ENCODE measurements at places on chromosomes 3 and 15.

DNA sequence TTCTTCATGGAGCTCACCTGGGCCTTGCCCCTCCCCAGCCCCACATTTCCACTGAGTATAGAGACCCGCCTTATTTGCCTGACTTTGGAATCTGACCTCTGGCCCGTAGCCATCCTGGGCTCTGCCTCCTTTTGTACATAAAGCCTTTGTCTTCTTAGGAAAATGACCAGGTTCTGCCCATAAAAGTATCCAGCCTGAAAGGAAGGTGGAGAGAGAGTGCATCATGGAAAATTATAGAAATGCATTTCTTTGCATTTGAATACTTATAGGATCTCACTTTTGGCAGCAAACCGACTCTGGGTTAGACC is 3.6 kb upstream of the SH2D7 start:
- DNase-seq, result no peak

DNA sequence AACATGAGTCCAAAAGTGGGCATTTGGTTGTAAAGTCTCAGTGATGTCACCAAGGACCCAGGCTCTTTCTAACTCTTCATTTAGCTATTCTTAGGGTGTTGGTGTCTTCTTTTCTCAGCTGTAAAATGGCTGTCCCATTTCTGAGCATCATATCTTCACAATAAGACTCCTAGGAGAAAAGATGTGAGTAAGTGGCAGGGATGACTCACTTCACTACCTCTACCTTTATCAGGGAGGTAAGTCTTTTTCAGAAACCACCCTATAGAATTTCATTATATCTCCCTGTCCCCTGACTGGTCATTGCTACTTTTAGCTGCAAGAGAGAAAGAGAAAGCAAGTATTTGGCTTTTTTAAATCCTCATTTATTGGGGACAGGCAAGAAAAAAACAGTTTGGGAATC is 300.2 kb upstream of the RBMS3 start:
- no peak for DNase-seq

DNA sequence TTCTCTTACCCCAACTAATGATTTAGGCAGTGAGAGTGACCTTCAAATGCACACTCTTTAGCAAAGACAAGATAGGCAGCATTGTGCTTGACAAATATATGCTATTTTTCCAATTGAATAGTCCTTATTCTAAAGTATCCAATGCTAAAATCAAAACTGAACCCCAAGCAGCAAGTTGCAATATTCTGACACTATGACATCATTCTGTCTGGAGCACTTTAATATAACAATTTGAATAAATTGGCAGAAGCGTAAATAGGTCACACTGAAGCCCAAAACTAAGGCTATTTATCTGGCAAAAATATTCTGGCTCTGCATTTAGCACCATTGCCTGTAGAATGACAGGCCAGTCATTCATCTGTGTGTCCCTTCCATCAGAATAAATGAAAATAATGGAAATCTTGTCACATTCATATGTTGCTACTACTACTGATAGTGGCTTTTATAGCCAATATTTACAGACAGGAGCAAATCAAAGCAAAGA is 2.9 kb downstream of the CBLB start:
- no peak for DNase-seq

GRCh38 chr3:37907906-37908305 is 46.2 kb downstream of the CTDSPL start:
- DNase-seq, result no peak

GRCh38 chr3:122754929-122755328 is 38.7 kb downstream of the HSPBAP1 start:
- DNase-seq, result peak; percentile 5

DNA sequence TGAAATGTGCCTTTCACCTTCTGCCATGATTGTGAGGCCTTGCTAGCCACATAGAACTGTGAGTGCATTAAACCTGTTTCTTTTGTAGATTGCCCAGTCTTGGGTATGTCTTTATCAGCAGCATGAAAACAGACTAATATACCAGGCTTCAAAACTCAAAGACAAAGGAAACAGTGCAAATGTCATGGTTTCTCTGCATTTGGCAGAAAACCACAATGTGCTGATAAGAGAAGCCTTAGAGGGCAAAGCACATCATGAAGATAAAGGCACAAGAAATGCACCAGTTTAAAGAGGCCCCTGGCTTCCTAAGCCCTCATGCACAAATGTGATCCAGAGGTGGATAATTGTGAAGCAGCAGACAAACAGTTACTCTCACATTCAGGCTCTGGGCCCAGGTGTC is 259.2 kb downstream of the CPNE4 start:
- DNase-seq, result no peak

- DNase-seq, result no peak
Measured at GRCh38 chr3:50445919-50446318, 57.5 kb downstream of the CACNA2D2 start.

DNA sequence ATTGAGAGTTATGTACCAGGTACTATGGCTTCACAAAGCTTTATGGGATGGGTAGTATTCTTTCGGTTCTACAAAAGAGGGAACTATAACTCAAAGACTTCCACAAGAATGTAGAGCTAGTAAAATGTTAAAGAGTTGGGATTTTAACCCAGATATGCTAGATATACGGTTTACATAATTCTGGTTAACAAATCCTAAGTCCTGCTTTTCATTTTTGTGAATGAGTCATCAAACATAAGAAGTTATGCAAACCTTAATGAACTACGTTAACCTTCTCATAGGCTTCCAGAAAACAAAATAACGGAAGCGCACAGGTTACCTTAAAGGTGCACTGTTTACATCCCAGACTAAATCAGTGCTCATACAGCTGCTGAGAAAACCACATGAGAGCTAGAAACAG is 1049.3 kb downstream of the MCTP2 start:
- no peak for DNase-seq

- no peak for DNase-seq
Measured at GRCh38 chr15:82963471-82964341, 11.2 kb upstream of the HOMER2 start.

DNA sequence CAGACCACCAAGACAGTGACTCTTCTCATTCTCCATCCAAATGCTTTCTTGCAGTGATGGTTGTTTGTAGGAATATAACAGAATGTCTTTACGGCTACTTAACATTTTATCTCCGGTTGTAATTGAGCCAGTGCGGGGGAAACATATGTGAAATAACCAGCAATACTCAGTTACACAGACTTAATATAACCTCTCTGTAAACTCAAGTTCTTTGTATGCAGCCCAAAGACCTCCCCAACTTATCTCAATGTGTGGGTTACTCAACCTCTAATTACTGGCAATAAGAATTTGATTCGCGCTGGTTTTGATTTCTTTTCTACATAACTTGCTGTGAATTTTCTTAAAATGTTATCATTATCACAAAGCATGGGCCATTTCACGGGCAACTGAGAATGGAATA is 250.6 kb downstream of the TAFA4 start:
- no peak for DNase-seq

- DNase-seq, result no peak
Measured at GRCh38 chr15:96088650-96089049, 241.8 kb upstream of the NR2F2 start.

DNA sequence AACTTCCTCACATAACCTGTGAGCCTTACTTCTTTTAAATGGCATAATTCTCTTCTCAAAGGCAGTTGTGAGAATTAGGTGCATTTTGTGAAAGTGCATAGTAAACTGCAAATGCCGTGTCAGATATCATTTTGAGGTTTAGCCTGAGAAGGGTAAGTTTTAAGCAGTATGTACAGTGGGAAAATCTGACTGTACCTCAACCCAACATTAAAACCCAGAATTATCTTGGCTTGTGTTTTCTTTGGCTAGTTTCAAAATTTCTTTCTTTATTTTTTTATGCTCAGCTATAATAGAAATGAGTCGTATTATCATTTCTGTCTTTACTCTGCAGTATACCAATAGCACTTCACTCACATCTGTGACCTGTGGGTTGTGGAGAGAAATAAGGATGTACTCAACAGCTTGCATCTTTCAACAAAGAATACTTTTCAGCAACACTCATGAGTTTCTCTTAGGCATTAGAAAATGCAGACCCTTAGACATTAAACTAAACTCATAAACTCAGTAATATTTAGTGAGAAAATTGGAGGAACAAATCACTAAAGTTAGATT is 65.7 kb downstream of the RASA2 start:
- no peak for DNase-seq

GRCh38 chr3:43640681-43641080 is 18.9 kb upstream of the ANO10 start:
- DNase-seq, result no peak

DNA sequence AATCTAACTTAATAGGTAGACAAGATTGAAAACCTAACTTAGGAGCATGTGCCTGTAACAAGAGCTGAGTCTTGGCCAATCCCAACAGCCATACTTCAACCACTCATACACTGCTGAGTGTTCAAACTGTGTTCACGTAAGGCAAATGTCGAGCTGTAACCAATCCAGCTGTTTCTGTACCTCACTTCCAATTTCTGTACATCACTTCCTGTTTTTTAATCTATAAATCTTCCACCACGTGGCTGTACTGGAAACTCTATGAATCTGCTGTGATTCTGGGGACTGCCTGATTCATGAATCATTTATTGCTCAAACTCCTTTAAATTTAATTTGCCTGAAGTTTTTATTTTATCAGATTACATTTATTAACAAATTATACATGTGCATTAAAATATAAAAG is 44.6 kb upstream of the NEDD4 start:
- no peak for DNase-seq

GRCh38 chr3:38574411-38575278 is 74.8 kb downstream of the SCN5A start:
- DNase-seq, result no peak

- DNase-seq, result no peak
Measured at GRCh38 chr3:143184099-143184498, 64.5 kb downstream of the CHST2 start.

GRCh38 chr3:52084216-52084945 is 28.0 kb upstream of the DUSP7 start:
- DNase-seq, result no peak

GRCh38 chr3:278300-279064 is 81.9 kb downstream of the CHL1 start:
- DNase-seq, result peak; percentile 12

DNA sequence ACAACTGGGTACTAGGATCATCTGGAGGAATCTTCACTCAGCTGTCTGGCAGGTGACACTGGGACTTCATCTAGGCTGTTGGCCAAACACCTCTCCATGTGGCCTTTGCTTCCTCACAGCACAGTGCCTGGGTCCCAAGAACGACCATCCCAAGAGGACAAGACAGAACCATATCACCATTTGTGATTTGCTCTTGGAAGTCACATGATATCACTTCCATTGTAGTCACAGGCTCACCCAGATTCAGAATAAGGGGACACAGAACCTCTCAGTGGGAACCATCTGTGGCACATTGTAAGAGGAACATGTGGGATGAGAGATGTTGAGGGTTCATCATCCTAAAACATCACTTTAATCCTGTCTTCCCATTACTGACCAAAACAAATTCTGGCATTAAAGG is 1.9 kb upstream of the PSMA4 start:
- DNase-seq, result no peak

- DNase-seq, result peak; percentile 12
Measured at GRCh38 chr3:113531826-113532697, at the start of gene SIDT1. Gene SIDT1, plus strand, starts transcription at chr3:113532555. Its CDS starts 467 bp downstream, at chr3:113533022.

- no peak for DNase-seq
Measured at GRCh38 chr3:196988241-196989029, 19.8 kb upstream of the PIGZ start.

GRCh38 chr3:196624067-196624790 is 15.3 kb upstream of the NRROS start:
- no peak for DNase-seq

GRCh38 chr3:7190095-7190494 is 329.2 kb downstream of the GRM7 start:
- DNase-seq, result no peak

DNA sequence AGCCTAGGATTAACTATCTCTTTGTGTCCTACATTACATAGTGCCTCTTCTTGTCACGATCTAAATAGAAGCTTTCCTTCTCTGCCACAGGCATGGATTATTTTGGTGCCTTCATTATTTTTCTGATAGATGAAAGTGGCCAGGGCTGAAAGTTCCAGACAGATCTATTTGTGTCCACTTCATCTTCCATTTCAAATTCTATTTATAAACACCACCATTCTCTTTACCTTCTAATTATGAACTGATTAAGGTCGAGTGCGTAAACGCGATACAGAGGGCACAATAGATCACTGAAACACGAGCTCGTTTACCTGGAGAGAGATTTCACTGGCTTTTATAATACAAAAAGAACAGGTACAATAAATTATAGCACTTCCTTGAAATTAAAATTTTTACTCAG is 105.0 kb downstream of the EDEM1 start:
- no peak for DNase-seq

DNA sequence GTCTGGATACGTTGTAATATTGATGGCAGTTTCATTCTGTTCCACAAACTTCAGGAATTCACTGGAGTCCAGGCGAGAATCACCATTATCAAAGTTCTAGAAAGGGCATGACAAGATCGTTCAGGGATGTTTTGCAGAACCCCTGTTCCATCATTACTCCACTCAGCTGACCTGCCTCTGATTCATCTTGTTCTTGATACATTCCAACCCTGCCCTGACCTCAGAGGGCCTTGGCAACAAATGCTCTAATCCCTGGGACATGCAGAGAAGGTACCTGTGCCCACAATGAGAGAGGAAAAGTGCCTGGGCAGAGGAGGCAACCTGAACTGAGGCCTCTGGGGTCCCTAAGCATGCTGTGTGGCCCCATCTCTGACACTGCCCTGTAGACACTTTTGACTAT is 45.9 kb downstream of the FSTL1 start:
- DNase-seq, result no peak

- no peak for DNase-seq
Measured at GRCh38 chr15:78261062-78261461, 3.3 kb upstream of the DNAJA4 start.

DNA sequence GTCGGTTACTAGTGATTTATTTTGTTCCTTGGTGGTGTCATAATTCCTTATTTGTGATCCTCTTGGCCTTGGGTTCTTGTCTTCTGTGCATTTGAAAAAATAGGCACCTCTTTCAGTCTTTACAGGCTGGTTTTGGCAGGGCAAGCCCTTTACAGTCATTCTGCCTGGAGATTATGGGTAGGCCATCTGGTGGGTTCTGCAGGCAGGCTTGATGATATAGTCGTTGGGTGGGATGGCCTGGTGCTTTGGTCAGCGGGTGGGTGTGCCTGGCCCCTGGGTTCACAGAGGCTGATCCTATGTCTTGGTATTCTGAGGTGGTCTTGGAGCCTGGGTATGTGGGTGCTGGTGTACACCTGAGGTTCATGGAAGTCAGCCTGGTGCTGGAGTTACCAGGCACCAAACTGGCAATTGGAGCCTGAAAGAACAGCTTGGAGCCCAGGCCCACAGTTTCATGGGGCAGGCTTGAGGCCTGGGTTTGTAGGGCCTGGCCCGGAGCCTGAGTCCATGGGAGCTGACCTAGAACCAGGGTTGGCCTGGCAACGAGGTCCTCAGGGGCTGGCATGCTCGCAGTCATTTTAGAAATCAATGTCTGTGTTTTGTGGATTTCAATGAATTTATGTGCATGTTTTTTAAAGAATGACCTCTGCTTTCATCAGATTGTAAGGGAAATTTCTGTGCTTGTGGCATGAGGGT is 63.3 kb downstream of the DOCK3 start:
- no peak for DNase-seq

DNA sequence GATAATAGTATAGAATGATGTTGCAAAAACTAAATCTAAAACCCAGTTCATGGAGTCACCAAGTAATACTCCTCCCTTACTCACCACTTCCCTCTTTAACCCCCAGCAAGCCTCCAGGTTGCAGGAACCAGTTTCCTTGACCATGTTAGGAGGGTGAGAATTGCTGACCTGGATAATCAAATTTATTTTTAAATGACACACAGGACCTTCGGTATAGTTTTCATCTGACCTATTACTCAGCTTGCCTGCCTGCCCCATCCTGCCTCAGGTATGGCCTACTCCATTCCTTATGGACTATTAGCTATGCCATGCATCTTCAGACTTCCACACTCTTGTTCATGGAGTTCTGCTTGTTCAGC is 883 bp downstream of the RTP4 start:
- no peak for DNase-seq

- DNase-seq, result no peak
Measured at GRCh38 chr3:122101646-122102045, 46.5 kb downstream of the CD86 start.
